ENCODE measurements at places on chromosomes 2 and 18.
A peak's percentile ranks its signal among the peaks of the same experiment; 100 is the strongest.

- DNase-seq: no peak
These were observed 256.7 kb downstream of the ANAPC1 start for GRCh38 chr2:111627256-111627655.

GRCh38 chr2:177211576-177212105 lies 953 bp upstream of the HNRNPA3 start:
- DNase-seq: no peak

DNA sequence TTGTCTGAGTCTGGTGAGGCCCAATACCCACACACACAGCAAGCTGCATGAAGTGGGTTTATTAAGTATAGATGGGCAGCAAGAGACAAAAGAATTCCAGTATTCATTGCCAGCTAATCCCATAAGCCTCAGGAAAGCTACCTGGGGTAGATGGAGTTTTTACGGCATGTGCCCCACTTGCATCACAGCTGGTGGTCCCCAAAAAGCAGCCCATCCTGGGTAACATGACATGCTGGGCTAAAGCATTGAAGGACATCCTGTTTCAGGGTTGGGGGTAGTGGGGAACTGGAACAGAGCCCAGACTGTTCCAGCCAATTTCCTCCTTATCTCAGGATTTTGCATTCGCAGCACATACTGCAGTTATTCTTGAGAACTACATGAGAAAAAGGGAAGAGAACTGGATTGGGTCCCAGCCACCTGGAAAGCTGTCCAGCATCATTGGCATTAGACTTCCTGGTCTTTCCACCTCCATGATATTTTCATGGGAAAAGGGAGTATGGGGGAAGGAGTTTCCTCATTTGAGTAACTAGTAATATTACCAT lies 240.1 kb upstream of the MMADHC start:
- no peak for DNase-seq

DNA sequence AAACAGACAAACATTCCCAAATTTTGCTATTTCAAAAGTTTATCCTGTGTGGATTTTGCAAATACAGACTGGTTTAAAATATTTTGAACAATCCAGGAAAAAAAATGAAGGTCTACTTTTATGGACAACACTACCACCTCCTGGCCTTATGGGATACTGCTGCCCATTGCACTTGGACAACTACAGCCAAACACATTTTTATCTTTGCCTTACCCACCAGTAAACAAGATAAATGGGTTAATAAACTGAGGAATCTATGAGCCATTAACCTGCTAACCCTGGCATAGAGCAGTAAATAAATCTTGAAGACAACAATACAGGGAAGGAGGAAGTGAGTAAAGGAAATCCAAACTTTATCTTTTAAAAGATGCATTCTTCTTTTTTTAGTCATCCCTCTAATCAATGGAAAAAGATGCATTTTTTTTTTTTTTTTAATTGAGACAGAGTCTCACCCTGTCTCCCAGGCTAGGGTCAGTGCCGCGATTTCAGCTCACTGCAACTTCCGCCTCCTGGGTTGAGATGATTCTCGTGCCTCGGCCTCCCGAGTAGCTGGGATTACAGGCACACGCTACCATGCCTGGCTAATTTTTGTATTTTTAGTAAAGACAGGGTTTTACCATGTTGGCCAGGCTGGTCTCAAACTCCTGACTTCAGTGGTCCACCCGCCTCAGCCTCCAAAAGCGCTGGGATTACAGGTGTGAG lies 2.1 kb upstream of the SPIRE1 start:
- DNase-seq: no peak

DNA sequence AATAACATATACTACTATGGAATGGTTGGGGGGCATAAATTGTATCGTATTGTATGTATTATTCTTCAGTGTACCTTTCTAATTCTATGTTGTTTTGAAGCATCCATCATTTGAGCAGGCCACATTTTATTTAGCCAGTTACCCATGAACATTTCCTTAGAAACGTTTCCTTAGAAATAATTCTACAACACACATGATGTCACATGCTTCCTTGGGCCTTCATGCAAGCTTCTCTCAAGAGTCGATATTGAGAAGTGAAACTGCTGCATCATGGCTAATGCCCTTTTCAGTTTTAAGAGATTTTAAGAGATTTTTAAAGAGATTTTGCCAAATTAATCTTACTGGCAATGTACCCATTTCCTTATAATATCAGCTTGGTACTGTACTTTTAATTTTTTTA lies 63.9 kb downstream of the ALPK2 start:
- DNase-seq: no peak

- DNase-seq: no peak
These were observed 799.7 kb downstream of the LRP1B start for GRCh38 chr2:141331127-141331526.

- DNase-seq: no peak
These were observed 15.8 kb downstream of the M1AP start for GRCh38 chr2:74632209-74632938.

DNA sequence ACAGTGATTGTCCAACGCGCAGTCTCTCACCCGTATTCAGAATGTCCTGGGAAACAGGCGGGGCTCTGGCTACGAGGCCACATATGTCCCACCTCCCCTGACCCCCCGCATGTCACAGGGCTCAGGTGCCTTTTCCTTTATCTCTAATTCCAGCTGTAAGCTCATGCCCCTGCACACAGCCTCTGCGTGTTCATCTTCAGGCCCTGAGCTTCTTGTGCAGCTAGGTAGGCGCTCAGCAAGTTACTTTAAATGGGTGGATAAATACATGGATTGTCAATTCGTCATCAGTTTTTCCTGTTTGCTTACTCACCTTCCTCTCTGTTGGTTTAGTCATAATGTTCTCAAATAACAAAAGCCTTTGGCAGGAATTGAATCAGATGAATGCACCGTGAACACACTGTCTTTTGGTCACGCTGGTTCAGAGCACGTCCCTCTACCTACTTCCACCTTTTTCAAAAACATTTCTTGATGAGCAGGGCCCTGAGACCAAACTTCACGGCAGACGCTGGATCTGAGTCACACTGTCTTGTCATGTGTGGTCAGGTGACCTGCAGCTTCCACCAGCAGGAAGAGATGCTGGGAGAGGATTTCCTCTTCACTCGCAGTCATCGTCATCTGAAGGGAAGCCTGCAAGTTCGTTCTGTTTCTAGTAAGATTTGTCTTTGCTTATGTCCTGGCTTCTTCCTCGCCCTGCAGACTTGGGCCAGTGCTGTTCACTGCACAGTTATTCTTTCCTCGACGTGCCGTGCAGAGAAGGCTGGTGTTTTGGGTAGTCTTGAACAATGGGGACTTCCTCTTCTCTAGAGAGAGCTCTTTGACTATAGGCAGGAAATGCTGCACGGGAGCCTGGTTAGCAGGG lies 138.1 kb downstream of the PTGR3 start:
- peak; percentile 66 for DNase-seq
